ENCODE measurements at places on chromosomes 4 and X.

GRCh38 chr4:109494563-109494962 is 60.9 kb downstream of the SEC24B start:
- no peak for DNase-seq

- no peak for DNase-seq
These were observed 152.6 kb downstream of the MAGEB17 start for GRCh38 chrX:16319929-16320328.

DNA sequence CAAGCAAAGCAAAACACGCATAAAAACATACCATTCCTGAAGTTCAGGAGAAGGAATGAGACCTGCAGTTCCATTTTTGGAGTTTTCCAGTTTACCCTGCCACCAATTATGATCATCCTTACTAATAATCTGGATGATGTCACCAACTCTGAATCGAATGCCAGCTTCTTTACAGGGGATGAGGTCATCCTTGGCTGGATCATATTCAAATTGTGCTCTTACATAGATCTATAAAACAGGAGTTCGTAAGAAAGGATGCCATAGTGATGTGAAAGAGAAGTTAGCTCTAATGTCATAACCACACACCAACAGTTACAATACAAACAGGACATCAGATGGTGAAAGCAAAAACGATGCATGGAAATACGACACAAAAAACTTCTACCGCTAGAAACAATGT is 106.5 kb downstream of the NYX start:
- no peak for DNase-seq

DNA sequence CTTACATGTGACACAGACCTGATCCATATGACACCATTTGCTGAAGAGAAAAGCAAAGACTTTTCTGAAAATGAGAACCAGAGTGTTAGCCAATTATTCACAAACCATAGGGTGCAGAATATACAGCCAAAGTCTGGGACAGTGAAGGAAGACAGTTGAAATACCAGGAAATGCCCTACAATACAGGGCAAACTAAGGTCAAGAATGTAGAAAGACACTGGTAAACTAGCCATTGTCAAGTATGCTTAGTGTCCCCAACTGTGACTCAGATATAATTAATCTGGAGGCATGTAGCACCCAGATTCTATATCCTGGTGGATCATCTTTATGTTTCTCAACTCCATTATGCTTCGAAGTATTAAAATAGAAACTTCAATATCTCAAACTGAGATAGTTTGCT is 200.9 kb upstream of the FSTL5 start:
- no peak for DNase-seq

DNA sequence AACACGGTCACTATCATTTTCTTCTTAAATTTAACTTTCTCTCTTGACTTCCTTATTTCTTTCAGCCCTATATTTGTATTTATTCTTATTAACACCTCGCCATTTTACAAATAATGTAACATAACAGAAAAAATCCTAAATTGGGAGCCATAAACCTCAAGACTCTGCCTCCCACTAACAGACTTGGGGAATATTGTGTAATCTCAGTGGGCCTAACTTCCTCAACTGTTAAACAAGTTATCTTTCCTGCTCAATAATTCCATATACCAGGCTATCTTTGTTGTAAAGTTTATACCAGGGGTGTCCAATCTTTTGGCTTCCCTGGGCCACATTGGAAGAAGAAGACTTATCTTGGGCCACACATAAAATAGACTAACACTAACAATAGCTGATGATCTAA is 26.2 kb downstream of the PRSS12 start:
- DNase-seq = no peak

GRCh38 chr4:144699565-144699964 is 53.6 kb downstream of the HHIP start:
- DNase-seq = no peak

DNA sequence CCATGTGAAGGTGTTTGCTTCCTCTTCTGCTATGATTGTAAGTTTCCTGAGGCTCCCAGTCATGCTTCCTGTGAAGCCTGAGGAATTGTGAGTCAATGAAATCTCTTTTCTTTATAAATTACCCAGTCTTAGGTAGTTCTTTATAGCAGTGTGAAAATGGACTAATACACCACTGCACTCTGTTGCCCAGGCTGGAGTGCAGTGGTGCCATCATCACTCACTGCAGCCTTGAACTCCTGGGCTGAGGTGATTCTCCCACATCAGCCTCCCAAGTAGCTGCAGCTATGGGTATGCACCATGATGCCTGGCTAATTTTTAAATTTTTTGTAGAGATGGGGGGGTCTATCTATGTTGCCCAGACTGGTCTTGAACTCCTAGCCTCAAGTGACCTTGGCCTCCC is 15.8 kb upstream of the IGFBP7 start:
- no peak for DNase-seq

Measured in activated CD4-positive, alpha-beta T cell treated with anti-CD3 and anti-CD28 coated beads, Interleukin-2, amount 50 U/mL, for 4 hours (primary cell).